Stimulated activated CD4-positive, alpha-beta T cell treated with anti-CD3 and anti-CD28 coated beads, Interleukin-15, amount 100 ng/mL, for 1 hour (primary cell): ENCODE measurements at places on chromosomes 16 and 17.
A peak's percentile ranks its signal among the peaks of the same experiment; 100 is the strongest.

- no peak for DNase-seq
Observed at GRCh38 chr16:74991593-74992403, 6.9 kb upstream of the WDR59 start.

- no peak for DNase-seq
Observed at GRCh38 chr16:1488619-1489018, at the start of gene PTX4. Gene PTX4 (minus strand): TSS chr16:1488944. CDS start chr16:1488909, 35 bp downstream.

DNA sequence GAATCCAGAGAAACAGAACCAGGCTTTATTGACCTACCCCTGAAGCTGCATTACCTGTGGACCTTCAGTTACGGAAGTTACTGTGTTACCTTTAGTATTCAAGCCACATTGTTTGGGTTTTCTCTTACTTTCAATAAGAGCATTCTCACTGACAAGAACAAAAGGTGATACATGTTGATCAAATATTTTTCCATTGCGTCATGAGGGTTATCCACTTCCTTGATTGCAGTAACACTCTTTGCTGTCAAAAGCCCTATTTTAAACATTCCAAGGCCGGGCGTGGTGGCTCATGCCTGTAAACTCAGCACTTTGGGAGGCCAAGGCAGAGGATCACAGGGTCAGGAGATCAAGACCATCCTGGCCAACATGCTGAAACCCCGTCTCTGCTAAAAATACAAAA is 28.6 kb upstream of the PAFAH1B1 start:
- DNase-seq: no peak

- DNase-seq: no peak
Observed at GRCh38 chr16:47687694-47688093, 226.6 kb downstream of the PHKB start.

DNA sequence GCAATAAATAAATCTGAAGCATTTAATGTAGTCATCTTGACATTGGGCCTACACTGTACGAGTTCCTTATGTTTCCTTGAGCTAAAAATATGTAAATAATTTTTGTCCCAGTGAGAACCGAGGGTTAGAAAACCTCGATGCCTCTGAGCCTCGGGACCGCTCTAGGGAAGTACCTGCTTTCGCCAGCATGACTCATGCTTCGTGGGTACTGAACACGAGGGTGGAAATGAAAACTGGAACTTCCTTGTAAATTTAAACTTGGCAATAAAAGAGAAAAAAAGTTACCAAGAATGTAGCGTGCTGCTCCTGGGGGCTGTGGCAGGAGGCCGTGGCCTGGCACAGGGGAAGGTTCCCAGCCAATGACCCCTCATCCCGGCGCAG is 74.1 kb downstream of the SOCS1 start:
- DNase-seq: no peak

- DNase-seq: no peak
Observed at GRCh38 chr17:80892900-80893603, 98.6 kb upstream of the CHMP6 start.

DNA sequence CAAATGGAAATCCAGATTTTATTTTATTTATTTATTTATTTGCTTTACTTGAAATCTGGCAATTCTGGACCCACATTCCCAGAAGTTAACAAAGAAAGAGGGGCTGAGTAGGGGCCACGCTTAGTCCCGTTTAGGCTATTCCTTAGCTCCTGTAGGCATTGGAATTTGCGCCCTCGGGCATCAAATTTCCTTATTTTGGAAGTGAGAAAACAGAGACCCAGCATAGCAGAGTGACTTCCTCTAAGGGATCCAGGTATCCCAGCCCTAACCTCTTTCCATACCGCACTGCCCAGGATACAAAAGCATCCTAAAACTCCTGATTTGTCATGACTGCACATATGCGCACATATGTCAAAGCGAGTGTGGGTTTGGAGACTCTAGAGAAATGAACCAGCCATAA is 19.0 kb upstream of the SMG1 start:
- DNase-seq: no peak

GRCh38 chr16:27728691-27729090 is 178.7 kb downstream of the KATNIP start:
- DNase-seq: no peak

GRCh38 chr17:8332688-8333087 is 7.0 kb upstream of the ODF4 start:
- DNase-seq: no peak

DNA sequence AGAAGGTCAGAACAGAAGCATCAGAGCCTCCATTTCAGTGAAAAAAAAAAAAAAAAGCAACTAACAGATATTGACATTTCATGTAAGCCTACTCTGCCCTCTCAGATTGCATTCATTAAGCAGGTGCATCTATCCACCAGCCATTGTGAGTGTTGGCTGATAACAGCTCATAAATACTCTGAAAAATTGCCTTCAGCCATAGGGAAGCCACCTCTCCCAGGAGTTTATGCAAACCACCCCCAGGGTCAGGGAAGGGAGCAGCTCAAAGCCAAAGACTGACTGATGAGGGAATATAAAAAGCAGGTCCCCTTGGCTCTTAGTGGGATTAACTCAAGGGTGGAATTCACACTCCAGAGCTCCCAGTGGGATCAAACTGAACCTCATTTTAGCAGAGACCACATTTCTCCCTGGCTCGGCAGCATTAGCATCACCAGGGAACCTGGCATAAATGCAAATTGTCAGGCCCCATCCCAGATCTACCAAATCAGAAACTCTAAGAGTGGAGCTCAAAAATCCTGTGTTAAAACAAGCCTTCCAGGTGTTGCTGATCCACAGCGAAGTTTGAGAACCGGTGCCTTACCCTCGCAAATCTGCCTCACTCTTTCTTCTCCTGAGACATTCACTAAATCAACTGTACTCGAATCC is 14.2 kb downstream of the APOH start:
- no peak for DNase-seq

GRCh38 chr16:3349175-3349574 is 6.5 kb upstream of the OR2C1 start:
- DNase-seq: no peak

- no peak for DNase-seq
Observed at GRCh38 chr17:4516735-4517134, 18.1 kb downstream of the SPNS2 start.

DNA sequence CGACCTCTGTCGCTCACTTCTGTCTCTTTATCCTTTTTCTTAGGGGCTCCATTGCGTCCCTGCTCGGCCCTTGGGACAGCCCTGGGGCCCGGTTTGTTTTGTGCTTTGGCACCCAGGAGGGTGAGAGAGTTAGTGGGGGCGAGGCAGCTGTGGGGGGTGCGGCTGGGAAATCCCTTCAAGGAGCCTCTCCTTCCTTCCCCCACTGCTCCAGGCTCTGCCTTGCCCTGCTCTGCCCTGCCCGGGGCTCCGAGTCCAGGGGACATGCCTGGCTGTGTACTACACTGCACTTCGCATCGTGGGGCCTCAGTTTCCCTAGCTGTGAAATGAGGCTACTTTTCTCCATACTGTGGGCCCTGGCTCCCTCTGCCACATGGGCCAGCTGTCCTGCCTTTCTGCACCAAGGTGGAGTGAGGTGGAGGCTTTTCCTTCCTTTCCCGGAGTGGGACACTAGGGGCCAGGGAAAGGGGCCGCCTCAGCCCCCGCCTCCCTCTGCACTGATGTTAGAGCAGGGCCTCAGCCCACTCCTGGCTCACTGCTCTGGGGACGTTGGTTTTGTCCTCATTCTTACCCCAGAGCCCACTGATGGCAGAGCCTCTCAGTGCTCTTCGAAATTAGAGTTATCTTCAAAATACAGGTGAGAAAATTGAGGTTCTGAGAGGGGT is 980 bp downstream of the LLGL1 start:
- DNase-seq: no peak

DNA sequence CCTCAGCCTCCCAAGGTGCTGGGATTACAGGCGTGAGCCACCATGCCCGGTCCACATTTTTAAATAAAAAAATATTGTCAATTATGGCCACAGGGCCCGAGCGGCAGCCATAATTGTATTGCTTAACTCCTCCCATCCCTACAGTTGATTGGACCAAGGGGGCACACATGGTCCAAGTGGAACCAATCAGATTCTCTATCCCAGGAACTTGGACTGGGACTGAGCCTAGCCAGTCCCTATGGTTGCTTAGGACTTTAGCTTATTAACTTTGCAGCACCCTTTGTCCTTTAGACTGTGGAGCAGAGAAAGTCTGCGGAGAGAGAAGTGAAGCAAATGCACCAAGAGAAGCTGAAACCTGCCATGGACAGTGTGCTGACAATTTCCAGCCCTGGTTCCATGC is 5.5 kb upstream of the RDM1 start:
- DNase-seq: no peak

DNA sequence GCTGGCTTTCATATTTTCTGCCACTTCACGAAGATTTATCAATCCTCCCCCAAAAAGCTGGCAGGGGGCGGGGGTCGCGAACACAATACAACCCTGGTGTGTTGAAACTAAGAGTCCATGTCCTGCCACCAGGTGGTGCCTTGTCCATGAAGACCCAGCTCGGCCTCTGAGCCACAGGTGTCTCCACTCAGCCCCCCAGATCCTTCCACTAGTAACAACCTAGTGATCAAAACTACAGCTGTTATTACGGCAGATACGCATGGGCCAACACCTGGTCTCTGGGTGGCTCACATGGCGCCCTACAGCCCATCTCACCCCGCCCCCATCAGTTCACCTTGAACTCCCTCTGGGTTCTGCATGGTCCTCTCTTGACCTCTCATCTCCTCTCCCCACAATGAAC is 27.7 kb downstream of the USP7 start:
- no peak for DNase-seq

DNA sequence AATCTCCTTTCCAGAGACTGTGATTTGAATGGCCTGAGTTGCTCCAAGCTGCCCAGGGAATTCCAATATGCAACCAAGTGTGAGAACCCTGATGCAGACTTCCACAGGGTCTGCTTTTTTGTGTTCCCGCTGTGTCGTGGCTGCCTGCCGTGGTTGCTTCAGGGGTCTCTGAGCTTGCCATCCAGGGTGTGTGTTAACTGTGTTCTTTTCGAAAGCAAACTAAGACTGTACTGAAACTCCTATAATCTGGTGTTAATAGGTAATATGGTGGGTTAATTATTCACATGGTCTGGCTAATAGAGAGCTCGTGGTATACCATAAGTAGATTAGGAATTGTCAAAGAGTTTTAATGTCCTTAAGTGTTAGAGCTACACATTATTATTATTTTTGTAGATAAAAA is 20.7 kb downstream of the UBN1 start:
- no peak for DNase-seq

- DNase-seq: peak; percentile 60
Observed at GRCh38 chr17:82351713-82352488, 7.1 kb upstream of the TEX19 start.

DNA sequence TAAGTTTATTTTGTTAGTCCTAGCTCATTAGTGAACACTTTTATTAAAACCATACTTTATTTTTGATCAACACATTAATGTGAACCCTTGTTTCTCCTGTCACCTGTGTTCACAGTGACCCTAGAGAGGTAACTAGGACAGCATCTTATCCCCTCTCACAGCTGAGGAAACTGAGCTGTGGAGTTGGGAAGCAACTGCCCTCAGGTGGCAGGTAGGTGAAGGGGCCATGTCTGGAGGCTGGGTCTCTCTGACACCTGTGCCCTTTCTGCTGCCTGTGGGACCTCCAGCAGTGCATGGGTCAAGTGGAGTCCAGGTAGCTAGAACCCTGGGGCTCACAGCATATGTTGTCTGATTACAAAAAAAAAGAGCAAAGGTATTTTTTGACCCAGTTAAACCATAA is 22.9 kb upstream of the SLC12A3 start:
- no peak for DNase-seq

DNA sequence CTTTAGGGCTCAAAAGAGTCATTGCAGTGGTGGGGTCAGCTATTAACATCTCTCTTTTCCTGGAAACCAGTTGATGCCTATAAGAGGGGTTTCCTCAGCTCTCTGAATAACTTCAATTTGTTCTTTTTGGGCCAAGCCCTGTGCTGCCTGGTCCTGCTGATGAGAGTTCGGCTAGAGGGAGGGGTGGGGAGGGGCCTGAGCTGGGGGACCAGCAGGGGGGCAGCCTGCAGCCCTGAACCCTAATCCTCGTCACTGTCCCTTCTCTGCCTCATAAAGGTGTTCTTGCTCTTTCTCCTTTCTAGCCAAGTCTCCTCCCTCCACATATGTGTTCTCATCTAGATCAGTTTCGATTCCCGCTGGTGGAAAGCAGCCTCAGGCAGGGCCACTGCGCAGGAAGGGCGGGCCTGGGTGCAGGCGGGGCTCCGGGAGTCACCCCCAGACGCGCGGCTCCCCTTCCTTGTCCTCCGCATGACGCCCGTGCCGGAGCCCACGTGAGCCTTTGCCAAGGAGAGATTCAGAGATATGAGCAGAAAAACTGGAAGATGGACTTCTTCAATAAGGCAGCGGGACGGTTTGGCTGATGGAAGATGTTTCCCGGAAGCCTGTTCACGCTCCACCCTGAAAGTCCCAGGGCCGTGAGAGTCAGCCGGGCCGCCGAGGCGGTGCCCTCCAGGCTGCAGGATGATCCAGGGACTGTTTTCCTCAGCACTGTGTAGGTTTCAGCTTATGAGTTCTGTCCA is 15.0 kb upstream of the RHOT1 start:
- DNase-seq: peak; percentile 57
